Peyer's patch (tissue), 4 donors: ENCODE measurements at places on chromosomes 2 and 18. TPM values are rescaled to one million over a fixed set of nuclear protein-coding genes. Genes with fewer than 3 reads are reported as not detected.

DNA sequence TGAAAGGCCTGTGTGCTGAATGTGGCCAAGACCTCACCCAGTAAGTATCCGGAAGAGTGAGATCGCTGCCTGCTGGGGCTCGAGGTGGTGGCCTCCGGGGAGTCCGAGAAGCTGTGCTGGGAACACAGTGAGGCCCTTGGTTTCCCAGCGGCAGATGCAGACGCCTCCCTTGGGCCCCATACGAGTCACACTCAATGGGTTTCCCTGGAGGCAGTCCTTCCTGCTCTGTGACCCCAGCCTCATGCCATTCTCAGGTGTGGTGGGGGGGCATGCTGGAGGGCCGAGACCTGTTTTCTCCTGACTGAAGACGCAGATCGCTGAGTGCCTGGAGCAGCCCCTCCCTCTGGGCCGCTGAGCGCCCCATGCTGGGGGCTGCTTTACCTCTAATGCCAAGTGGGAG is 15.7 kb downstream of the CTDP1 start:
- no peak for DNase-seq

GRCh38 chr18:44958040-44958439 is 277.4 kb downstream of the SETBP1 start:
- DNase-seq: no peak

DNA sequence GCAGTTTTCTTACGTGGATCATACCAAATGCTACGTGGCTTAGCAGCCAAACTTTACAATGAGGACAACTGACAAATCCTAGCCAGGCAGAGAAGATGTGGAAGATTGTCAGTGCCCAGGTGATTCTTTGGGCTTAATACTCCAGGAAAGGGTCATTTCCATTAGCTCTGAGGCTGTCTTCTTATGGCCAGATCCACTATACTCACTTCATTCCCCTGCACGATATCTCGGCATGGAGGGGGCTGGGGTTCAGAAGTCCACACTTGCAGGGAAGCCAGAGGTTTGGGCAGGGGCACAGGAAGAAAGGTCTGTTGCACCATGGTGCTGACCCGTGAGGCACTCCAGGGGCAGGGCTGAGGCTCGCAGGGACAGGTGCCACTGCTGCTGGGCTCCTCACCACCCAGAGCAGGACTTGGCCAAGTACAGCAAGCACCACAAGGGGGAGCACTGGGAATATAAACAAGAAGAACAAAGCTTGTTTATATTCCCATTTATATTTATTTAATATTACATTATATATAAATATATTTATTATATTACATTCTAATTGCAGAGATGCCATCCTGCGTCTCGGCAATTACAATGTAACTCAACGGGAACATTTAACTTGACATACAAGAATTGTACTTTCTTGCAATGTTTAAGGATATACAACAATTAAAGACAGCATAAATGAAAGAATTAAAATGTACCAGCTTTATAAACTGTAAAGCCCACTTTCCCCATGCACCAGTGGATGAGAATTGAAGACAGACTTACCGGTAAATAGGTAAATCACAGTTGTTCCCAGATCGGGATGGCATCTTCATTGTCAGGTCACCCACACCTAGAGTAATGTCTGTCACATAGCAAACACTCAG is 27.2 kb downstream of the CLUL1 start:
- peak; percentile 63 for DNase-seq

GRCh38 chr2:121866789-121867188 is 111.3 kb downstream of the TSN start:
- DNase-seq: no peak

- DNase-seq: peak; percentile 82
Measured at GRCh38 chr18:23106575-23106974, 28.7 kb upstream of the CABLES1 start.

DNA sequence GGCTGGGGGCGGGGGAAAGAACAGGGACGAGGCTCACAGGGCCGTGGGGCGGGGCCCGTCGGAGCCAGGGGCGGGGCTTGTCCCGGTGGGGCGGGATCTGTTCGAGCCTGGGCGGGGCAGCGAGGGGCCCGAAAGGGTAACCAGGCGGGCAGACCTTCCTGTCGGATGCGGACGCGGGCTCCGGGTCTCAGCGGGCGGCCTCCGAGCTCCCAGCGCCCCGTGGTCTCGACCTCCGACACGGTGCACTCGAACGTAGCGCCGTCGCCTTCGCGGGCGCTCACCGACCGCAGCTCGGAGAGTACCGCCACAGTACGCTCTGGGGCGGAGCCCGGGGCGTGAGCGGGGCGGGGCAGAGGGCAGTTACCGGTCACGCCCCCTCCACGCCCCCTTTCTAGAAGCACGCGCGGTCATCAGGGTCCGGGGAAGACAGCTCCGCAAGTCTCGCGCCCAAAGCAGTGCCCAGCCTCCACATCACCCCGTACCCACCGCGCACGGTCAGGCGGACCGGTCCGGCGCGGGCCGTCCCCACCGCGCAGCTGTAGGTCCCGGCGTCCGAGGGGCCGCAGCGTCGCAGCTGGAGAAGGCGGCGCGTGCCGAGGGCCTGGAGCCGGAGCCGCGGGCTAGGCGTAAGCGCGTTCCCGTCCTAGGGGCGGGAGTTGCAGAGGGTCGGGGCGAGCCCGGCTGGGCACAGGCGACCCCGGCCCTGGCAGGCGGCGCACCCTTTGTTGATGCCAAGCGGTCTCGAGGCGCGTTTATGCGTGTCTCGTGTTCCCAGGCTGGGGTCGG is 8.7 kb downstream of the TMEM198 start:
- DNase-seq: peak; percentile 66

- no peak for DNase-seq
Measured at GRCh38 chr2:174959787-174960186, 45.4 kb downstream of the CHN1 start.

- no peak for DNase-seq
Measured at GRCh38 chr2:174711206-174711605, 53.1 kb downstream of the CHRNA1 start.

DNA sequence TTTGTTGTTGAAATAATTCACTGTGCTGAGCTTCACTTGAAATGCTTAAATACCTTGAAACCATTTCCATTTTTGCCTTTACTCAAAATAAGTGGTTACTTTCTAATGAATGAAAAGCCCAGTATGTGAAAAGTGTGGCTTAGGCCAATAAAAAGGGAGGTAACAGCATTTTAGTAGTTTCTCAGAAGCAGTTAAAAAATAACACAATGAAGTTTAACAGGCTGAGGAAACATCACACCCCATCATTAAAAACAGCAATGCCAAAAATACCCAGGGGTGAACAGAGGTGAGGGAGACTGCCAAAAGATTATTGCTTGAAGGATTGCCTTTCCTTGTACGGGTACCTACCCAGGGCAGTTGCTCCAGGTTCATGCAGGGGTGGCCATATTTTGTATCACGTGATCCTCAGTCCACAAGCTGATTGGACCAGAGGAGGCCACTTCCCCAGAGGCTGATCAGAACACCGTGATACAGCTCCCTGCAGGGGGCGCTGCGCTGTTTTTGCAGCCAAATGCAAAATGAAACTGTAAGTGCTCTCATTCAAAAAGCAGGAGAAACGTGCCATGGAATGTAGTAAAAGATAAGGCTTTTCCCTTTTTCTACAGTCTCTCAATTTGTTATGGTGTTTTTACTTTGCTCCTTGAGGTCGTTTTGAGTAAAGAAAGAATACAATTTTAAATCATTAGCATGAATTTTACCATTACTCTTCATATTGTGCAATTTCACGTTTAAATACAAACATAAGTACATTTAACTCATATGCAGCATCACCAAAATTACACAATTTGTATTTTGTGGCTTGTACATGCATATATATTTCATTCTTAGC is 70.2 kb upstream of the SH3BP4 start:
- DNase-seq: peak; percentile 86

DNA sequence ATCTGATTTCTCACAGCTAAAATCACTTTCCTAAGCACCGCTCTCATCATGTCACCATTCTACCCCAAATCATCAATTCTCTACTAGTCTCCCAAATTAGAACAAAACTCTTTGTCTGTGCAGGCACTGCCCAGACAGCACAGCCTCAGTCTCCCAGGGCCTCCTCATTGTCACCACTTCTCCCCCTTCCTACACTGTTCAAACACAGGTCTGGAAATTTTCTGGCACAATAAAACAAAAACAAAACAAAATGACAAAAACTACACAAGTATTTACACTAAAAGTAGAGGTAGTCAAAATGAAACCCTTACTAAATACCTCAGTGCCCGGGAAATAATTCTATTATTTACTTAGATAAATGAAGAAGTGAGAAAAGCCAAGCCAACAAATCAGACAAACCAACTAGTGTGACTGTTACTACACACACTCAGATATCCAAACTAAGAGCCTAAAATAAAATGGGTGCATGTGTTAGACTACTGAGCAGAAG is 156.2 kb upstream of the DNMT3A start:
- no peak for DNase-seq

DNA sequence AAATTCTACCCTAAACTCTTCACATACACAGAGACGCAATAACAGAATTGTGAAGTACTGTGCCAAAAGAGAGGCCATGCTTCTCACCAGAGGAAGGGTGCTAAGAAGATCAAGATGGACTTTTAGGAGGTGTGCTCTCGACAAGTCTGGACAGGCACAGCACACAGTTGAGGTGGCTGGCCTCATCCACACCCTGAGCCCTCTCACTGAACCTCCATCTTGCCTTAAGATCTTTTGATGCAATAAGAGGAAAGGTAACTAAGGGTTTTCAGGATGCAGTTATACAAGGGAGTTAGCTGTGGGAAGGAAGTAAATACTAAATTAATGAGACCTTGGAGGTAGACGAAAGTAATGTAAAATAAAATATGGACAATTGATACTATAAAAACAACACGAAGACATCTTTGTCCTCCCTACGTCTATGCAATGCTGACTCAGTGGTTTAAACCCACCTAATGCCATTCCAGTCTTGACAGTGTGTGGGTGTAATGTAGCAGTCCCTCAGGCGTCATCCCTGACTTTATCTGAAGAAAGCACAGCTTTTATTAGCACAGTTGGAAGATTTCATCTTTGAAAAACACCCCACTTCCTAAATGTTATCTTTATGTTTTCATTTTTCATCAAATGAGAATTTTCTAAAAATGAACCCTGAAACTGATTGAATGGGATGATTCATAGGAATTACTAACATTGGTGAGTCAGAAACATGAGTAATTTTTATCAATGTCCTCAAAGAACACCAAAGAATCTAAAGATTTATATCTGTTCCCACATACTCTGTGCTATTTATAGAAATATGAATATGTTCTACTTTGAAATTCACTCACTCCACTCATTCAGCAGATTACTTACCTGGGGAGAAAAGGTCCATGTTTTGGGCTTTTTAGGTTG is 34.0 kb upstream of the MALL start:
- no peak for DNase-seq

GRCh38 chr2:12046641-12047040 is 300.2 kb downstream of the LPIN1 start:
- no peak for DNase-seq

GRCh38 chr2:235382601-235383000 is 111.2 kb upstream of the AGAP1 start:
- no peak for DNase-seq

- DNase-seq: no peak
Measured at GRCh38 chr2:157735532-157735931, 106.9 kb upstream of the ACVR1C start.

DNA sequence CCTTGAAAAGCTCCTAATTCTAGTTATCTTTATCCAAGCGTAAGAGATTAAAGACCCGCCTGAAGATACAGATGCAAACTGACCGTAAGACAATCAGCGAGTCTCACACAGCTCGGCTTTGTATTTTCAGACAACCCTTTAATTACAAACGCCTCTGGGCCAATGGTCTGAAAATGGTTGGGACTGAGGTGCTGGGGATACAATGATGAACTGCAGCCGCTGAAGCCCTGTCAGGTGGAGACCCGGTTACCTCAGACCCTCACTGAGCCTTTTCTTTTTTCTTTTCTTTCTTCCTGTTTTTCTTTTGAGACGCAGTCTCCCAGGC is 715 bp upstream of the CFAP36 start:
- no peak for DNase-seq

DNA sequence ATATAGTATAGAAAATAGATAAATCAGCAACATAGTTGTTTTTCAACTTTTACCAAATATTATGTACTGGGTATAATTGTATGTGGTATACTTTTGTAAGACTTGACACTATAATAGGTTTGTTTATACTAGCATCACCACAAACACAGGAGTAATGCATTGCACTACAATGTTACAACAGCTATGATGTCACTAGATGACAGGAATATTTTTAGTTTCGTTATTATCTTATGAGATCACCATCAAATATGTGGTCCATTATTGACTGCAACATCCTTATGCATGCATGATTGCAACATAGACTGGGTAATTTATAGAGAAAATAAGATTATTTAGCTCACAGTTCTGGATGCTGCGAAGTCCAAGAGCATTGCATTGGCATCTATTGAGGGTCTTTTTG is 678.4 kb upstream of the ZNF804A start:
- no peak for DNase-seq

DNA sequence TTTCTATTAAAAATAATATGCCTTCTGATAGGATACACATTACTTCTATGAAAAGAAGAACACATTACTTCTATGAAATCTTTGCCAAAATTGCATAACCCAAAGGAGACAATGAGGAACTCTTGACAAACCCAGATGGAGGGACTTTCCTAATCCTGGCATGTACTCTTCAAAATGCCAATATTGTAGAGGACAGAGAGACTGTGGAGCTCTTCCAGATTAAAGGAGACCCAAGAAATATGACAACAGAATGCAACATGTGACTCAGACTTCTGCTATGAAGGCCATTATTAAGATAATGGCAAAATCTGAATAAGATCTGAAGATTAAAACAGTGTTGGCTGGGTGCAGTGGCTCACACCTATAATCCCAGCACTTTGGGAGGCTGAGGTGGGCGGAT is 22.2 kb downstream of the SOWAHC start:
- DNase-seq: no peak

GRCh38 chr2:9380702-9381628 is 42.4 kb downstream of the ITGB1BP1 start:
- DNase-seq: no peak

- no peak for DNase-seq
Measured at GRCh38 chr2:50290718-50291117, 741.2 kb downstream of the NRXN1 start.

DNA sequence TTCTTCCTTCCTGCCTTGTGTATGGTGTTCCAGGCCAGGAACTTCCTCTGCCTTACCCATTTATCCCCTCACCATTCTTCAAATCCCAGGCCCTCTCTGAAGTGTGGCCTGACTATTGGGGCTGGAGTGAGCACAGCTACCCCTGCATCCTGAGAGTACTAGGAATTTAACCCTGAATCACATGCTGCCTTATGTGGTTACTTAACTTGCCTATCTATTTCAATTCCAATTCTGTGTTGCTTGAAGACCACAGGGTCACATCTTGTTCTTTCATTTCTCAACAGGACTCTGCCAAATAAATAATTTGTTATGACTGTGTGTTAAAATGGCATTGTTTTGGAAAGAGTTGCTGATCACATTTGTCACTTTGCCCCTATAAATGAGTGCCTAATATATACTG is 108.6 kb downstream of the CERS6 start:
- DNase-seq: no peak

KLHL29 gene
- total RNA-seq: 18.2 TPM

HAAO gene
- 60.4 TPM for total RNA-seq

SCYGR4 gene
- total RNA-seq: not detected

DGKD gene
- 78.6 TPM for total RNA-seq

DLGAP1 gene
- total RNA-seq: 4.1 TPM

TUBA3E gene
- total RNA-seq: not detected

RNF152 gene
- 17.3 TPM for total RNA-seq

TLX2 gene
- total RNA-seq: not detected

CD207 gene
- not detected for total RNA-seq

C2orf81 gene
- total RNA-seq: 2.3 TPM

CRYGD gene
- total RNA-seq: not detected

MPP4 gene
- not detected for total RNA-seq

STARD7 gene
- 105 TPM for total RNA-seq

RAB17 gene
- total RNA-seq: 244 TPM

ALKAL2 gene
- total RNA-seq: 1.6 TPM

AQP12A gene
- total RNA-seq: not detected

INHA gene
- total RNA-seq: not detected

ANKRD30BL gene
- total RNA-seq: not detected
